Uterus (tissue), 4 donors: ENCODE measurements at places on chromosomes 6 and 20.

- no peak for DNase-seq
Measured at GRCh38 chr6:45965007-45965406, 50.7 kb downstream of the CLIC5 start.

- DNase-seq, result no peak
Measured at GRCh38 chr20:50802289-50802688, 7.4 kb downstream of the BCAS4 start.

DNA sequence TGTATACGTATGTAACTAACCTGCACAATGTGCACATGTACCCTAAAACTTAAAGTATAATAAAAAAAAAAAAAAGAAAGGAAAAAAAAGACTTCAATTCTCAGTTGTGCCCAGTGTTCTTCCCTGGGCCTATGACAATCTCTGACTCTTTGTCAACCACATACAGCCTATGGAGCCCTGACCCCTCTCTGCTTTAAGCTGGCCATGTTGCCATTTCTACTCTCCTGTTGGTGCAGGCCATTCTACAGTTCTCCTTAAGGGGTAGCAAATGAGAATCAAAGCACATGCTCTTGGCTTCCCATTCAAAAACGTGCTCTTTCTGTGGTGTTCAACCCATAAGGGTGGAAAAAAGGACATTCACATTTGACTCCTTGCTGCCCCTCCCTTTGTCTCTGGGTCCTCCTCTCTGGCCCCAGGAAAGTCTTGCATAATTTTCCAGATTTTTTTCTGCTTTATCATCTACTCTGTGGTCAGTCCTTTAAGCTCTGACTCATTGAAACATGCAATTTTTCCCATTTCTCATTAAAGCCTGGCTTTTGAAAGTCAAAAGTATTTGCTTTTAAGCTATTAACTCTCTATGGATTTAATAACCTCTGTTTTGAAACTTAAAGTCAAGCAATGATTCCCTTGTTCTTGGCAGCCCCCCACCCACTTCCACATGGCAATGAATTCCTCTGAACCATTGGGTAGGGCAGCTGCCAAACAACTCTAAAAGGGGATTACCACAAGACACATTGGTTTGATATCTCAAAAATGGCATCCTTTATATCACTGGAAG lies 208.6 kb upstream of the MCHR2 start:
- DNase-seq, result no peak

- DNase-seq, result no peak
Measured at GRCh38 chr20:38806855-38807655, 1.6 kb downstream of the PPP1R16B start.

DNA sequence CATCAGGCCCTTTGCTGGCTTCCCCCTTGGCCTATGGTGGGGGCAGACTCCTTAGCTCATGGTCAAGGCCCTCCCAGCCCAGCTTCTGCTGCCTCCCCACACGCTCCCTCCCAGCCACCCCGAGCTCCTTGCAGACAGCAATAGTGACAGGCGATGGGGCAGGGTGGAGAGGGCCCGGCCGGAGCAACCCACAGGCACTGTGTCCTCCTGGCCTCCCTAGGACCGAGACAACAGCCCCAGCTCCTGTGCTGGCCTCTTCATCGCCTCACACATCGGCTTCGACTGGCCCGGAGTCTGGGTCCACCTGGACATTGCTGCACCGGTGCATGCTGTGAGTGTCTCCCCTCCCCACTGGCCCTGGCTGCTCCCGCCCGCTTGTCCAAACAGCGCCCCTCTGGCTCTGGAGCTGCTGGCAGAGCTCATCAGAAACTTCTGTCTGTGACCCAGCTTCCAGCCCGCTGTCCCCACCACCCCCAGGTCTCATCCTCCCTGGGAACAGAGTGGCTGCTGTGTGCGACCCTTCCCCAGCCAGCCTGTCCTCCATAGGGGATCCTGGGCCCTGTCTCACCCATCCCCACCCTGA lies 21.8 kb downstream of the NPEPL1 start:
- DNase-seq, result peak; percentile 11

DNA sequence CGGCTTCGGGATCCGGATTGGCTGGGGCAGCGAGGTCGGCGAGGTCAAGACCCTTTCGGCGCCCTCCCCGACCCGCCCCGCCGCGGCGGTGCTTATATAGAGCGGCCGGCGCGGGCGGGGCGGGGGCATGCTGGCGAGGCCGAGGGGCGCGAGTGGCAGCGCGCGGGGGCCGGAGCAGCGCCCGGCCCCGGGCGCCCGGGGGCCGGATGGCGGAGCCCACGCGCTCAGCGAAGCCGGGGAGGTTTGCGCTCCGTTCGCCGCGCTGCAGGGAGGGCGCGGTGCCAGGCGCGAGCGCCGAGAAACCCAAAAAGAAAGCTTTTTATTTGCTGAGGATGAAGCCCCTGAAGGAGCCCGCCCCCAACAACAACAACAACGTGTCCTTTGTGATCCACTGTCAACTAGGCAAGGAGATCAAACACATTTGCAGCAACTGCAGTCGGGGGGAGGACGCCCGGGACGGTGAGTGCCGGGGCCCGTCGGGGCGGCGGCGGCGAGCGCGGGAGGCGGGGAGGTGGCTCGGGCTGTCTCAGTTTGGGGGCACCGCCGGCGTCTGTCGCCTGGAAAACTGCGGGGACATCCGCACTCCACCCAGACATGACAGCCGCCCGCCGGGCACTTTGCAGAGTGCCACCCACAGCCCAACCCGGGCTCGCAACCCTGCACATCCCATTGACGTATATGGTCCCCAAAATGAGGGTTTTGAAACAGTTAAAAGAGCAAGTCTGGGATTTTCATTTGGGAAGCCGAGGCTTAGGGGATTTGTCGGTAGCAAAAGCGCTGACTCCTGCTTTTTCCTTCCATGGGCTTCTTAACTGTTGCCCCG lies 297.3 kb downstream of the PHACTR1 start:
- no peak for DNase-seq

DNA sequence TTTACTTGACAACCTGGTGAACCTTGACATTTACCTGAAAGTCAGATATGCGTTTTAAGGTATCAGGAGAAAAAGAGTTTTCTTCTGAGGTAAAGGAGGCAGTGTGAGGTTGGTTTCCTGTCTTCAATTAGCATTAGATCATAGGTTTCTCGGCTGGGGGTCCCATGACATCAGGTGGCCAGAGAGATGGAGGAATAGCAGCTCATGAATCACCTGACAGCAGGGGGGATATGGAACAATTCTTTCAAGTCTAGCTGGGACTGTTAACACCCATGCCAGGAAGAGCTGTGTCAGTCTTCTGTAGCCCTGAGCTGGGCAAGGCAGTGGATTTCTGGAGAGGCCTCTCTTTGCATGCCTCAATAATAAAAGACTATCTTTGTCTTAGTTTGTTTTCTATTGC lies 108.0 kb upstream of the TMEM170B start:
- no peak for DNase-seq

DNA sequence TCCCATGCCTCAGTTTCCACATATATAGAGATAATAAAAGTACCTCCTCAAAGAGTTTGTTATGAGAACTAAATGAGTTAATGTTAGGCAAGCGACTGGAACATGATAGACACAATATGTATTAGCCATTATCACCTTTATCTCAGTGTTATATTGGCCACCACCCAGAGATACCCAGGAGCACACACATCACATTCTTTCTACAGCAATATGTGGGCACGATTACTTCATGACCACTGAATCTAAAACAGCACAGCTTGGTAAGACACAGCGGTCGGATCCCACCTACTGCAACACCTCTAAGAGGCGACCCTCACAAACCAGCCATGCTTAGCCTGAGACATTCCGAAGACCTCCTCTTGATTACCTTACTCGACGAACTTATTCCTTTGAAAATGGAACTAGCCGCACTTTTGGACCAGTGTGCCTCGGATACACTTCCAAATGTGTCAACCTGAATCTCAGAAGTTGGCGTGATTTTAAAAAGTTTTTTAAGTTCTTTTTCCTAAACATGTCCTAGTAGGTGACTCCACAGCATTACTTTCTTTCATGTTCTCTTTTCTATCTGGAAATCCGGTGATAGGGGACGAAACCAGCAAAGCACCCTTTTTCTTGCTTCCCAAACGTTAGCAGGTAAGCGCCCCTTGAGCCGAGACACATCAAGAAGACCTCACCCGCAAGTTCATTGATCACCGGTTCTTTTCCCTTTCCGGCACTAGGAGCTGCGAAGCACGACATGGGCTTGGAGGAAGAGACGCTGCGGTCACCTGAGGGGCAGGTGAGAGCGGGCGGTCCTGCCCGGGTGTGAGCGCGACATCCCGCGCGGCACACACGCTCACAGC lies 923 bp downstream of the GMDS start:
- no peak for DNase-seq

GRCh38 chr6:39879535-39879934 lies 54.7 kb downstream of the MOCS1 start:
- DNase-seq, result no peak

GRCh38 chr6:169286961-169287360 lies 33.3 kb upstream of the THBS2 start:
- DNase-seq, result no peak

DNA sequence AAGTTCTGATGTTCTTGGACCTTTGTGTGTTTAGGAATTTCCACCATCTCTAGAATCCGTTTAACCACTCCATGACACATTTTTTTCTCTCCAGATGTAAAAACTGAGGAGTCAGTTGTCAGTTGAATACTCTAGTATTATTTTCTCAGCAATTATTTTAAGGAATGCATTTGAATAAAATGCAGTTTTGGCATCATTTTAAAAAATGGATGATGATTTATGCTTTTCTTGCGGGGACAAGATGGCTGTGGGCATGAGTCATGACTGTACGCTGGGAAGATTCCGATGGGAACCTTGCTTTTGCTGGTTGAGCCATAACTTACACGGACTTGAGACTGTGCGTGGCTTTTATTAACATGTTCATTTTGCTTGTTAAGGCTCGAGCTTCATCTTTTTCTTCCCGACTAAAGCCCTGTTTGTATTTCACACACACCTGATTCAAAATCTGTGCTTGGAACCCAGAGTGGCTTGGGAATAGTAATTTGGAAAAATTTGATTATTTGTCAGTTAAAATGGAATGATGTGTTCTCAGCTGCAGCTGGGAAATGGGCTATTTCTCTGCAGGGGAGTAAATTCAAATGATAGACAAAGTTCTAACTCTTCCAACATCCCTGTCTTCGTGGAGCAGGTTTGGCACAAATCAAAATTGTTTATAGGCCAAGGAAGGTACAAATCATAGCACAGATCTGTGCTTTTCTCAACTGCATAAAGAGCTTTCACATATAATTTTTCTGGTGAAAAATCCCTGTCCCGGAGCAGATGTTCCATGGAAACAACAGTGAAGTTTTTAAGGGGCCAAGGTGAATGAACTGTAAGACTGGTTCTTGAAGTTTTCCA lies 470.5 kb upstream of the JAG1 start:
- no peak for DNase-seq

DNA sequence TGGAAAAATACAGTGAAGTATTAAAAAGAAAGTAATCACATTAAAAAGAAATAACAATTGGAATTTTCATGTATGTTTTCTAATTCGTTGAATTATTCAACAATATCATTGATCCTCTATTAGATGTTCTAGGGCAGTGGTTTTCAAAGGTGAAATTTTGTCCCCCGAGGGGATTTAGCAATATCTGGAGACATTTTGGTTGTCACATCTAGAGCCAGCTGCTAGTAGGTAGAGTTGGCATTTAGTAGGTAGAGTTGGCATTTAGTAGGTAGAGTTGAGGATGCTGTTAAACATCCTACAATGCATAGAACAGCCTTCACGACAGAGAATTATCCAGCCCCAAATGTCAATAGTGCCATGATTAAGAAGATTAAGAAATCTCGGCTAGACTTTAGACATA lies 173.7 kb downstream of the BCAS1 start:
- no peak for DNase-seq

DNA sequence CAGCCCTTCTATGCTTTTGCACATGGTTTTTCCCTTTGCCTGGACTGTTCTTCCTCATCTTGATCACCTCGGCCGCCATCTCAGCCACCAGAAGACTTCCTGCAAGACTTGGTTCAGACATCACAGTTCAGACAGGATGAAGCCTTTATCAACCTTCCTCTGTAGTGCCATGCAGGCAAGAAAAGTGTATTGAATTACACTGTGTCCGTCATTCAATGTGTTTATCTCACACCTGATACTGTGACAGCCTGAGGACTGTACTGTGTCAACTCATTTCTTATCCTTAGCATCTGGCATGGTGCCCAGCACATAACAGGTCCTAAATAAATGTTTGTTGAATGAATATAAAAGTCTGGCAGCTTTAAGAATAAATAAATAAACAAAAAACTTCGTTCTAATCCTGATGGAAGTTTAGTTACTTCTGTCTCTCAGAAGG lies 133.3 kb upstream of the MAN1A1 start:
- DNase-seq, result no peak

GRCh38 chr6:25968769-25969168 lies 6.2 kb downstream of the TRIM38 start:
- DNase-seq, result no peak

DNA sequence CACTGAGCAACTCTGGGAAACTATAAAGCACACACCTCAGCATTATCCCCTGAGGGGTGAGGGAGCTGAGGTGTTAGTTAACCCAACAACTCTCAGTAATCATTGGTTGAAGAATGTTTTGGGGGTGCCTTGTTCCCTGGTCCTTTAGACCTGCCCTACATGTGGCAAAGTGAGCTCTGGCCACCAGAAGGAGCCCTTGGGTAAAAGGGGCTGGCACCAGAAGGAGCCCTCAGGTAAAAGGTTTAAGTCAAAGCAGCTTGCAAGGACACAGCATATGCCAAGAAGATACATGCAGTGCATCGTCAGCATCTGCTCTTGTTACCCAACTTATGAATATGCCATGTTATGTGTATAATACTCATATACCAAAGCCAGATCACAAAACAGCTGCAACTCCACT lies 1081.7 kb downstream of the KIF16B start:
- DNase-seq, result no peak

- no peak for DNase-seq
Measured at GRCh38 chr20:51616060-51616459, 73.5 kb upstream of the NFATC2 start.
